ENCODE measurements at places on chromosomes 3 and 15. TPM values are rescaled to one million over a fixed set of nuclear protein-coding genes. Genes with fewer than 3 reads are reported as not detected.

The CPN2 gene
- total RNA-seq: not detected

The UNC13C gene
- total RNA-seq: not detected

The SGO1 gene
- total RNA-seq: 11.0 TPM

The ROPN1 gene
- not detected for total RNA-seq

The HACD3 gene
- 39.3 TPM for total RNA-seq

The DNAH1 gene
- 24.3 TPM for total RNA-seq

The RABL3 gene
- 19.5 TPM for total RNA-seq

The XXYLT1 gene
- 16.2 TPM for total RNA-seq

The KLHL40 gene
- not detected for total RNA-seq

The EPHA3 gene
- not detected for total RNA-seq

The RRP9 gene
- total RNA-seq: 46.4 TPM

The CCNL1 gene
- total RNA-seq: 303 TPM

All from natural killer cell treated with Interleukin-12 subunit alpha and Interleukin-12 subunit beta and Interleukin-15 and Interleukin-18, amount 100 ng/mL, for 72 hours (primary cell).